ENCODE measurements at places on chromosomes 5 and 9. TPM values are rescaled to one million over a fixed set of nuclear protein-coding genes. Genes with fewer than 3 reads are reported as not detected.
A peak's percentile ranks its signal among the peaks of the same experiment; 100 is the strongest.

DNA sequence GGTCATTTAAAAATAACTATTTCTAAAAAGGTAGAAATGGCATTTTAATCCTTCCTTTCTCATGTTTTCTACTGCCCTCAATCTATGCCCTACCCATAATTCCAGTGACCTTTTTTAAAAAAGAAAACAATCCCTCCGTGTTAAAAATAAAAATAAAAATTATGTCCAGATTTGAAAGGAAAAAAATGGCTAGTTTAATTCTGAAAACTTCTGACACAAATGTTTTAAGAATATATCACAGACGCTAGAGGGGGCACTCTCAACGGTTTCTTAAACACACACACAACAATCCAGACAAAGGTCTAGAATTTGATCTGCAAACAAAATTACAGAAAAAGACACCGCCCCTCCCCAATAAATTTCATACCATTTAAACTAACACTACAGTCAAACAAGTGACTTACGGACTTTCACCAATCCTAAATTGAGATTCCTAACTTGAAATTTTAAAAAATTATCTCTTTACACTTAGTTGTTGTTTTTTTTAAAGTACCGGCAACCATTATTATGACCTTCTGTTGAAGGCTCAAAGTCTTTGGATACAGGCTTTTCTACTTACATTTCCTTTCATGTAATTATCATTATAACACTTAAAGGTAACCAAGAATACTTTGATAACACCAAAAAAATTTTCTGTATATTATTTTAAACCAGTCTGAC is 38.2 kb downstream of the CLINT1 start:
- ATAC-seq = no peak

- no peak for ATAC-seq
These were observed 15.7 kb downstream of the UNC13B start for GRCh38 chr9:35177520-35177919.

DNA sequence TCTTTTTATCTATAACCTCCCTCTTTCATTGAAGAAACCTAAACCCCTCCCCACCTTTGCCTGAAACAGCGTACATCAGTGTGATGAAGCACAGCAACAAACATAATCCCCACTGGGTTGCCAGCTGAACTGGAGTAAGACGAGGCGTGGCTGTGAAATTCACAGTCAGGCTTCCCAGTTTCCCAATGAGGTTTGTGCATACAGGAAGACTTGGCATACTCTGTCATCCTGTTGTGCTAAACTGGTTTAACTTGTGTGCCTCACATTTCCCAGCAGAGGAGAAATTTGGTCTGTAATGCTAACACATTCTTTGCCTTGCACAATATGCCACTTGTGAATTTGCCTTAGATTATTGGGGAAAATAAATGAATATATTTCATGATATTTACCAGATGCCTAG is 121.5 kb downstream of the SV2C start:
- peak; percentile 25 for ATAC-seq

OR13C3 gene
- total RNA-seq = not detected

LHX6 gene
- 13.0 TPM for total RNA-seq

FAM163B gene
- total RNA-seq = not detected
